ENCODE measurements at places on chromosomes 4 and X.
A peak's percentile ranks its signal among the peaks of the same experiment; 100 is the strongest.

DNA sequence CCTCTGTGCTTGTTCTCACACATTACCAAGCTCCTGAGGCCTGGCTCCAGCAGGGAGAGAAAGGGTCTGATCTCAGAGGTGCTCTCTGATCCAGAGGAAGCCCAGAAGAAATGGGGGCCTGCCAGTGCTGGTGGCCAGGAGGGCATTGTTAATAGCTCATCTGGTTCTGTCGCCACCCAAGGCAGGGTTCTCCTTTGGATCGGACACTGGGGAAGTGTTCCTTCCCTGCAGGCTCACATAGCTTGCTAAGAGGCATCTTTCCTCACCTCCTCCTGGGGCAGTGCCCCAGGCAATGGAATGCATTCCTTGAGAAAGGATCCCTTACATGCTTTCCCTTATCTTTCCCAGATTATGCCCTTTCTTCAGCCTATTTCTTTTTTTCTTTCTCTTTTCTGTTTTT is 53.8 kb downstream of the RBM47 start:
- no peak for DNase-seq

GRCh38 chr4:40750461-40751258 is 905 bp downstream of the NSUN7 start:
- DNase-seq: no peak

DNA sequence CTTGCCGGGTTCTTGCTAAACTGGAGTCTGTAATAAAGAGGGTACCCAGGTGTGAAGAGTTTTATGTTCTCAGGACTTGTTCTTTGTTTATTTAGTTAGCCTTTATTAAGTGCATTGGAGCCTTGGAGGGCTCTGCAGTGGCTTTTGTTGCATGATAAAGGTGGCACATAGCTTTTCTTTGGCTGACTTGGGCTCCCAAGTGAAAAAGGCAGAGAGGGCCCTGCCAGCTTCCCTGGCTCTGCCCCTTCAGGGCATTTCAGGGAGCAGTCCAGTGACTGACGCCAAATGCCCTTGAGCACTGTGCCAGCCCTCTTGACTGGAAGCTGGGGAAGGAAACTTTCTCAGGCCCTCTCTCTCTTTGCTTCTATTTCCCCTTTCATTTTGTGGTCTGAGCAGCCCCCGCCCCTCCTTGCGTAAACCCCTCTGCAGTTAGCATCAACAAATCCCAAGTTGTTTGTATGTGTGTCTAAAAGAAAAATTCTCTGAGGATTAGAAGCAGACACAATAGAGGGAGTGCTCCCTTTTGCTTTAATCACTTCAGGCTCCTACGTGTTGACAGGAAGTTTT is 152.2 kb downstream of the NHS start:
- peak; percentile 37 for DNase-seq

GRCh38 chr4:6627832-6628231 is 12.7 kb upstream of the MRFAP1 start:
- no peak for DNase-seq

GRCh38 chrX:94576367-94577004 is 902.5 kb downstream of the FAM133A start:
- DNase-seq: no peak

DNA sequence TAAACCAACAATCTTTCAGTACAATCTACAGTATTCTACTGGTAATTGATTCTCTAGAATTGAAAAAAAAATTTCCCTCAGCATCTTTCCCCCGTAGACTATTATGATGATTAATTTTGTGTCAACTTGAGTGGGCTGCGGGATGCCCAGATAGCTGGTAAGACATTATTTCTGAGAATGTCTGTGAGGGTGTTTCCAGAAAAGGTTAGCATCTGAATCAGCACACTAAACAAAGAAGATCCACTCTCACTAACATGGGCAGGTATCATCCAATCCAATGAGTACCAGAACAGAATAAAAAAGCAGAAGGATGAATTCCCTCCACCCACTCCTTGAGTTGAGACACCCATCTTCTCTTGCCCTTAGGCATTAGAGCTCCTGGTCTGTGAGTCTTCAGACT is 186.1 kb upstream of the MAB21L2 start:
- no peak for DNase-seq

GRCh38 chr4:99586797-99587196 is 12.2 kb downstream of the MTTP start:
- DNase-seq: no peak

- DNase-seq: no peak
These were observed 18.1 kb downstream of the CD40LG start for GRCh38 chrX:136666088-136666487.

DNA sequence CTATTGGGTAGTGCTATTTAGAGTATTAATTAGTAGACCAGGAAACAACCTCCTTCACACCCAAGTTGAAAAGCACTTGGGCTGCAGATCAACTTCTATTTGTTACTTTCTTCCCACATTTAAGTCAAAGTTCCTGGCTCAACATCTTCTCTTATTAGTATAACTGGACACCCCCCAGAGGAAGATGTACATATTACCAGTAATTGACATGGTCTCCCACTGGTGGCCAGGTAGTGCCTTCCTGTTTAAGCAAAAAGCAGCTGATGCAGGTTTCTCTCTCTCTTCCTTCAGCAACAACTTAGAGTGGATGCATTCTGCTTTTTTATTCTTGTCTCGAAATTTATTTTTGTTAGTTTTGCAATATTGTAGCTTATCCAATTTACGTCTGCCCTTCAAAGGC is 438.1 kb downstream of the GBA3 start:
- no peak for DNase-seq

DNA sequence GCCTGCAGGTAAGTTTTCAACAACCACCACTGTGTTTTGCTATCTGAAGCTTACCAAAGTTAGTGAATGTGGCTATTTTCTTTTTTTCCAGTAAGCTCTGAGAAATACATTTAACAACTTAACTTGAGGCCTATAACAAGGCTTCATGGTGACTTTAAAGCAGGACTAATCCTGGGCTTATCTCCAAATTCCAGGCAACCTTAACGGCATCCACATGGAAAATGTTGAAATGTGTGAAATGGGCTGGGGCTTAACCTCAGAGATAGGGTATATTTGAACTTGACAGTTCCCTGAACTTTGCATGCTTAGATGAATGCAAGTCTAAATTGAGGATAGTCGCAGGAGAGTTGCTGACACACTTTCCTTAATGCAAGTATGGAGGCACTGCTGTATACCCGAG is 539.2 kb downstream of the GALNTL6 start:
- DNase-seq: no peak

DNA sequence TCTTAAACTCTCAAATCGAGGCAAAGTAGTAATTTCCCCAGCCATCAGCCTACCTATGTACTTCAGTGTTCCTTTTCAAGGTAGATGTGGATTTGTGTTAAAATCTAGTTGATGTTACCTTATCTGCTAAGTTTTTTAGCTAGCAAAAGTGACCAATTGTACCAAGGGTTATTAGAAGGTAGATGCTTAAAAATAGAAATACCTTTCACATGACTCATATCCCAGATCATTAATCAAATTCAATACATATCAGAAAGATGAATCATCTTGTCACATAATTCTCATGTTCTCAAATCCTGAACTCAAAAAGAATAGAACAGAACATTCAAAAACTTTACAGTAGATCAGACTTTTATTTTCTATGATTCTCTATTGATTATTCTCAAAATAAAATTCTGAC is 3.5 kb downstream of the ENAM start:
- DNase-seq: no peak

DNA sequence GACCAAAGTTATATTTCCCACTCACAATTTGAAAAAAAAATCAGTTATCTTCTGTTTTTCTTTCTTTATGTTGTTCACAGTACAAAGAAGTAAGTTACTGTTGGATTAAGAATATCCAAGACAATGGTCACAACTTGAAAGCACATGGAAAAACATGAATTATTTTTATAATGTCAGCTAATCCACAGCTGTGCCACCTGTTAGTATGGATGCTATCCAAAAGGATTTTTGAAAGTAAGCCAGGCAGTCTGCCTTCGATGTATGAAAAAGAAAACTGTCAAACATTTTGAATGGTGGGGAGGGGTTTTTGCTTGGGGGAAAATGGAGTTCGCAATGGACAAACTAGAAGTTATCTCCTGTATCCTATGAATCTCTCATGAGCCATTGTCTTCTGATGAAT is 6.2 kb downstream of the GPM6A start:
- DNase-seq: no peak

- no peak for DNase-seq
These were observed 105.4 kb downstream of the STK32B start for GRCh38 chr4:5156682-5157081.

Data from stomach (tissue), 19 donors.